Hindlimb muscle (tissue), 1 donor: ENCODE measurements at places on chromosomes 3 and 15. TPM values are rescaled to one million over a fixed set of nuclear protein-coding genes. Genes with fewer than 3 reads are reported as not detected.

- DNase-seq: no peak
Measured at GRCh38 chr3:122324871-122325323, at the start of gene CSTA. CSTA (plus strand) TSS chr3:122325248; CDS start chr3:122325293, 45 bp downstream.

CIB2 gene
- 11.5 TPM for polyA plus RNA-seq

ADCY5 gene
- 3.7 TPM for polyA plus RNA-seq

TICRR gene
- 3.8 TPM for polyA plus RNA-seq

CAPN3 gene
- polyA plus RNA-seq: 544 TPM
